ENCODE measurements at places on chromosomes 5 and 9. TPM values are rescaled to one million over a fixed set of nuclear protein-coding genes. Genes with fewer than 3 reads are reported as not detected.

- DNase-seq, result no peak
These were observed 427.9 kb downstream of the KCTD16 start for GRCh38 chr5:144598451-144599068.

DNA sequence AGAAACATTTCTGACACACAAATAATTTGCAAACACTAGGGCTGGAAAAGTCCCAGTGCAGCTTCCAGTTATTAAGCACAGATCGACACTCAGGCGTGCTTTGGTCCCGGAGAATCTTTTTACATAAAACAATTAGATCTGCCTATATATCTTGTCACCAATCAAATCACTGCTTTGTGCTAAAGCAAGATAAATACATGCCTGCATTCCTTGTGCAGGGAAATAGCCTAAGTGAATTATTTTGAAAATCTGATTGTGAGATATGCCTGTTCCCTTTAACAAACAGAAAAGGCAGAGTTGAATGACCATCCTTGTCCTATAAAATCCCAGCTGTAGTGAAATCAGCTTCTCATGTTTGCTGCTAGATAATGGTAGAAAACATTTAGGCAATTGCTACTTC lies 604.4 kb downstream of the CCDC171 start:
- DNase-seq, result no peak

GRCh38 chr5:172777881-172778814 lies 7.2 kb upstream of the DUSP1 start:
- DNase-seq, result peak; percentile 92

DNA sequence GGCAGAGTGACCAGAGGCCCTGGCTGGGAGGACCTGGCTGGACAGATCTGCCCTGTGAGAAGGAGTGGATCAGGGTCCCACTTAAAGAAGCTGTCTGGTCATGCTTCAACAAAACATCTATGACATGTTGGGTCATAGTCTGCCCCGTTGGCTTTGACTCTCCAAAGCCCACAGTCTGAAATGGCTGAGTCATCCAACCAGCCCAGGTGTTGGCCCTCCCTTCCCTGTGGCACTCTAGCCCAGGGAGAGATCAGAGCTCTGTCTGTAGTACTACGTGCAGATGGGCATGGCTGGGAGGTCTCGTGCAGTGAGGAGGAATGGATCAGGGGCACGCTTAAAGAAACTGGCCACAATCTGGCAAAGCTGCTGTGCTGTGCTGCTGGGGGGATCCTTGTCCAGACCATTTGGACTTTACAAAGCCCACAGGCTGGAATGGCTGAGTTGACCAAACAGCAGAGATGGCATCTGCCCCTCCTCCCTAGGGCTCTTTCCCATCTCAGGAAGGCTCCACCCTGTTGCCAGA lies 206.1 kb downstream of the TUSC1 start:
- DNase-seq, result no peak

FOXI1 gene
- not detected for total RNA-seq

DMRT2 gene
- not detected for total RNA-seq

DRD1 gene
- 0.13 TPM for total RNA-seq

ADAMTS12 gene
- 1.9 TPM for total RNA-seq

GRIA1 gene
- not detected for total RNA-seq
